ENCODE measurements at places on chromosomes 3 and 15. TPM values are rescaled to one million over a fixed set of nuclear protein-coding genes. Genes with fewer than 3 reads are reported as not detected.

DNA sequence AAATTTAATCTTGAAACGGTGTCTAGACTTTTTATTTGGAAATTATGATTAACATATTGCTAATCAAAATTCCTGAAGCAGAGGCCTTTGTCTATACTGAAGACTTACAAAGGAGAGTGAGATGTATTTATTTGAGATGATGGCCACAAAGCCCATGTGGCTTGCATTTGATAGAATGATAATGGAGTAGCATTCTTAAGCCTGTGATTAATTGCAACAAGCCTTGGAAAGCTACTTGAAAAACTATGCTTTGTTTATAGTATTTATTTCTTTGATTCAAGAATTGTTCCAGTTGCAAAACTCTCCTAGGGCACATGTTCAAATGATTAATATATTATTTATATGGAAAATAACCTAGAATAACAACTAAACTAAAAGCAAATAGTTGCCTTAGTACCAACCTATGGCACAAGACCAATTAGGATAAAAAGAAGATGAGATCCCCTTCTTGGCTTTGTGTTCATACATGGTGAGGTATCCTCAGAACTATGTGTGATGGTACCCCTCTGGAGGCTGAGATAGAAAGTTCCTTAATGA is 244.1 kb upstream of the TBL1XR1 start:
- no peak for DNase-seq
- H3K4me1 ChIP-seq = no peaks in the 10 kb centered on the region
- H3K36me3 ChIP-seq = no peaks in the 10 kb centered on the region
- H3K27ac ChIP-seq = no peak overlapping the region

- H3K4me1 ChIP-seq = no peaks in the 10 kb centered on the region
- peaks cover 6% of the 10 kb centered on the region for H3K36me3 ChIP-seq
- H3K27me3 ChIP-seq = no peaks in the 10 kb centered on the region
- DNase-seq = no peak
- H3K27ac ChIP-seq = no peak overlapping the region
- no peak overlapping the region for H3K4me3 ChIP-seq
Observed at GRCh38 chr3:8914491-8914890, 48.8 kb downstream of the RAD18 start.

GRCh38 chr15:79960502-79961212 is 10.3 kb downstream of the BCL2A1 start:
- H3K4me1 ChIP-seq = no peaks in the 10 kb centered on the region
- H3K27ac ChIP-seq = no peak overlapping the region
- no peak for DNase-seq
- no peak overlapping the region for H3K4me3 ChIP-seq

DNA sequence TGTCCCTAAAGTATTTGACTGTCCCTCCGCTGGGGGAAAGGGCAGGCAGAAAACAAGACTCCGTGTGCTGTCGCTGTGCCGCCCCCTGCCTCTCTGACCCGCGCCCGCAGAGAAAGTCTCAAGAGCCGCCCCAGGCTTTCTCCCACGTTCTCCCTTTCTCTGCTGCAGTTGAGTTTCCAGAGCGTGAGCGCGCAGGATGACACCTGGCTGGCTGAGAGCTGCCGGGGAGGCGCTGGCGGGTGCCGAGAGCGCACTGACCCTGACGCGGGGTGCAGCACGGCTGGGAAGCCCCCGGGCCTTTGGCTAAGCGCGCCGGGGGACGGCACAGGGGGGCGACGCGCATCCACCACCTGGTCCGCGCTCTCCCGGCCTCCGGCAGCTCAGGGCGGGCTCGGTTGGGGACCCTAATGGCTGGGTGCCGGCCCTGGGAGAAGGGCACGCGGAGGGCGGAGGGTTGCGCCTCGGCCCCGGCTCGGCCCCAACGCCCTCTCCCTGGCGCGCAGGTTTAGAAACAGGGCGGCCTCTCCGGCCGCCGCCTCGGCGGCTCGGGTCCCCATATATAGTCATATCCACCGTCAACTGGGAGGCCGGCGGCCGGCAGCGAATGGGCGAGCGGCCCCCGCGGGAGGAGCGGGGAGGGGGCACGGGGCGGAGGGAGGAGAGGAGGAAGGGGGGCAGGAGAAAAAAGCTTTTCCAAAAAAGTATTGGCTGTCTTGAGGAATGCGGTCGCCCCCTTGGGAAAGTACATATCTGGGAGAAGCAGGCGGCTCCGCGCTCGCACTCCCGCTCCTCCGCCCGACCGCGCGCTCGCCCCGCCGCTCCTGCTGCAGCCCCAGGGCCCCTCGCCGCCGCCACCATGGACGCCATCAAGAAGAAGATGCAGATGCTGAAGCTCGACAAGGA is at the start of gene TPM1:
Gene TPM1, plus strand, starts transcription at position 774 of the 903 bp plus-strand sequence. Its CDS starts 83 bp downstream, at position 857.
- H3K27me3 ChIP-seq = peaks cover 17% of the 10 kb centered on the region
- no peak for DNase-seq
- no peaks in the 10 kb centered on the region for H3K36me3 ChIP-seq
- H3K4me3 ChIP-seq = peak within 1 kb of the TSS; percentile 8
- H3K4me1 ChIP-seq = no peaks in the 10 kb centered on the region

GRCh38 chr15:63301088-63301487 is 23.7 kb downstream of the APH1B start:
- H3K27me3 ChIP-seq = no peaks in the 10 kb centered on the region
- no peak overlapping the region for H3K4me3 ChIP-seq
- H3K36me3 ChIP-seq = peaks cover 51% of the 10 kb centered on the region
- no peak overlapping the region for H3K27ac ChIP-seq
- H3K4me1 ChIP-seq = no peaks in the 10 kb centered on the region

LRRN1 gene
- total RNA-seq = 0.12 TPM

BRPF1 gene
- 32.0 TPM for total RNA-seq

VIPR1 gene
- 54.9 TPM for total RNA-seq
